ENCODE measurements at places on chromosomes 2 and 18. TPM values are rescaled to one million over a fixed set of nuclear protein-coding genes. Genes with fewer than 3 reads are reported as not detected.

GRCh38 chr18:77057006-77057395 lies 75.6 kb downstream of the MBP start:
- DNase-seq: no peak

DNA sequence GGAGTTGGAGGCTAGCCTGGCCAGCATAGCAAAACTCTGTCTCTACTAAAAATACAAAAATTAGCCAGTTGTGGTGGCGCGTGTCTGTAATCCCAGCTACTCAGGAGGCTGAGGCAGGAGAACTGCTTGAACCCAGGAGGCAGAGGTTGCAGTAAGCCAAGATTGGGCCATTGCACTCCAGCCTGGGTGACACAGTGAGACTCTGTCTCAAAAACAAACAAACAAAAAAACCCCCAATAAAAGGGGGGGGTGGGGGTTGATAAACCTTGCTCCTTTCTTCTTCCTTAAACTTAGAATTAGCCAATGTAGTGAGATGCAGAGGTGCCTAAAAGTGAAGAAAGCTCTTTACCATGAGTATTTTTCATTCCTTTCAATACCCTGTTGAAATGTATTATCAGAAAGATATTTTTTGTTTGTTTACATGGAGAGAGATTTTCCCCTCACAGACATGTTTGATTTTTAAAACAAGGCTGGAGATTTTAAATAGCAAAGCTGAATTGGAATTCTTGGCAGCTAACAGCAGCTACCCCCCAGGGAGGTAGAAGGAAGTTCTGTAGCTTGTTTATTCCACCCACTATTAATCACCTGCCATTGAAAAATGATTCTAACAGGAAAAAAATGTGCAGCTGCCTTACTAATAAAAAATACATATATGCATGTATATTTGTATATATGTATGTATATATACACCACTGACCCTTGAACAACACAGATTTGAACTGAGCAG lies 48.6 kb downstream of the GYPC start:
- no peak for DNase-seq

DNA sequence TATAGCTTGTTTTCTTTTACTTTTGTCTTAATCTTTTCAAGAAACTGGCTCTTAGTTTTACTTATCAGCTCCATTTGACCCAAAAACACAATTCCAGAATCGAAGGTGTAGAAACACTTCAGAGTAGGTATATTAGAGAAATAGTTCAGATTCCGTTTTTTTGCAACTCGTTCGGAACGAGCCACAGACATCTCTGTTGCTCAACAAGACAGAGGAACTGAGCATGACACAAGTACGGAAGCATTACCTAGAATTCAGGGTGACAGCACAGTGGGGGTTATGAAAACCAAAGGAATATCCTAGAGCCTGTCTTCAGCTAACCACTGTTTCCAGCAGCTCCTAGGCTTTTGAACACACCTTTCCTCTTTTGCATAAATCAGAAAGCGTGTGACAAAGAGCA lies 5.0 kb downstream of the HRH4 start:
- DNase-seq: no peak

DNA sequence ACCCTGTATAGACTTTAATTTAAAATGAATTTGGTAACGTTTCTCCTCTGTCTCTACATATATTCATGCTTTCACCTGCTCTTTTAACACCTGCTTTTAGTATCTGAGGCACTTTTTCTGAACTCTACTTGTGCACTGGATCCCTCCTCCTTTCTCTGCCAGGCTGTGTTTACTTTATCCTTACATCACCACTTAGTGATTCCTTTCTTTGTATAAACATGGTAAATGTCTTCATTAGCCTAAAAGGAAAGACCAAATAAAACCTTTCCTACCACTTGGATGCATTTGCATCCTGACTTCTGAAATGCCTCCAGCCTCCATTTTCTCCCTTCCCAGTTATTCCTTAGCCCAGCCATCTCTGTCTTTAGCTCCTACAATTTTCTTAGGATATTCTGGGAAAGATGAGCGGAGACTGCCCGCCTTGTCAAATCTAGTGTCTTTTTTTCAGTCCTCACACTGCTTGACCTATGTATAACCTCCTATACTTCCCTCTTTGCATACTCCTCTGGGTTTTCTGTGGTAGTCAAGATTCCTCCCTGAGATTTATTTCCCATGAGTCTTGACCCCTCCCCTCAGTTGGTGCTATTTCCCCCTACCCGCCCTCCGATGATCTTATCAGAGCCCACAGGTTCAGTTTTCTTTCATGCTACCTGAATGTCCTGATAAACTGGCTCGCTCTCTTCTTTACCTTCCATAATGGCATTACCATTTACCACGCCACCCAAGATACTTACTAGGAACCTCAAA lies 44.8 kb downstream of the REL start:
- no peak for DNase-seq

DNA sequence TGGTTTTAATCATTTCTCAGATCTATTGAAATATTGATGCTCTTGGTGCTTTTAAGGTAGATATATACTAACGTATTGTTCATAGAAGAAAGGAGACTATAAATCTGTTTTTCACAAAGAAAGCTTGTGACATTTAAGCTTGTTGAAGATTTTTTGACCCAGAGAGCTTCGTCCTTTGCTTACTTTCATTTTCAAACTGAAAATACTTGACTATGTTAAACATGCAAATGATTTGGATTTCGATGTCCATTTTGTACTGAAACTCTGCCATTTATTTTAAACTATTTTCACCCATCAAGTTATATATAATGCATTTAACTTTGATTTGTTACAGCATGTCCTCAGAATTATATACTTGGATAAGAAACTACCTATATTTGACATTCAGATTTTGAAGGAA lies 85.2 kb downstream of the SLC4A10 start:
- DNase-seq: no peak

GRCh38 chr2:173171924-173172643 lies 96.4 kb downstream of the MAP3K20 start:
- DNase-seq: no peak

GRCh38 chr2:12102679-12103078 lies 356.2 kb downstream of the LPIN1 start:
- no peak for DNase-seq

DNA sequence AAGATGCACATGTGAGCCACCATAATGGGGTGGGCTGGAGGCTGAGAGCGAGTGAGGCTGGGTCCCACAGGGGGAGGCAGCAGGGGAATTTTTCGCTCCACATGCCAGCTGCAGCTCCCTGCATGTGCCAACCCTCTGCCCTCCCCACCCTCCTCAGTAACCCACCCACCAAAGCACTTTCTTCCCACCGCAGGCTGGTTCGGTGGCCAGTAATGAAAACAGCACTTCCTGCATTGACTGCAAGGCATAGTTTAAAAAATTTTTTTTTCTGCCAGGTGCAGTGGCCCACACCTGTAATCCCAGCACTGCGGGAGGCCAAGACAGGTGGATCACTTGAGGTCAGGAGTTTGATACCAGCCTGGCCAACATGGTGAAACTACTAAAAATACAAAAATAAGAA lies 147.5 kb upstream of the TTC39C start:
- DNase-seq: no peak

DNA sequence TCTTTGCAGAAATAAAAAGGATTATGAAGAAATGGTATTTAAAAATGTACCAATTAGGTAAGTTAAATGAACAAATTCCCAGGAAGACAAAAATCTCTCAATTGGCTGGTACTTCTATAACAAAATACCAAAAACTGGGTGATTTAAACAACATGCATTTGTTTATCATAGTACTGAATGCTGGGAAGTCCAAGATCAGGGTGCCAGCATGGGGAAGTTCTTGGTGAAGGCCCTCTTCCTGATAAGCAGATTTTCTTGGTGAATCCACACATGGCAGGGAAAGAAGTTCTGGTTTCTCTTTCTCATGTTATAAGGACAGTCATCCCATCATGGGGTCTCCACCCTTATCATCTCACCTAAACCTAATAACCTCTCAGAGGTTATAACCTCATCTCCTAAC lies 271.6 kb upstream of the SETBP1 start:
- DNase-seq: no peak

DNA sequence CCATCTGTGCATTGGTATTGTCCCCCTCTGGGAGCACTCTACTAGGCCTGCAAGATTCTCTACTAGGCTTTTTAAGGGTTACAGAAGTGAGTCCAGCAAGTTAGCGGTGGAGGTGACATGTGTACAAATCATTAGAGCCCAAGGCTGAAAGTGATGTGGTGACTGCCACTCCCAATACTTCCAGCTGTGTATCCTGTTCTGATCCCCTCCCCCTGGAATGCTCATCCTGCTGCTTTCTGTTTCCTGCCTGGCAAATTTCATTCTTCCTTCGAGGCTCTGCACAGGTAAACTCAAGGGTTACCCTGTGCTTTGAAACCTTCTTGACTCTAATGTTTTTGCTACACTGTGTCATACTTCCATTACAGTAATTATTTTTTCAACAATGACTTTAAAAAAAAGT lies 258.5 kb upstream of the REV1 start:
- DNase-seq: no peak

GRCh38 chr2:236175548-236176150 lies 7.5 kb upstream of the GBX2 start:
- no peak for DNase-seq

DNA sequence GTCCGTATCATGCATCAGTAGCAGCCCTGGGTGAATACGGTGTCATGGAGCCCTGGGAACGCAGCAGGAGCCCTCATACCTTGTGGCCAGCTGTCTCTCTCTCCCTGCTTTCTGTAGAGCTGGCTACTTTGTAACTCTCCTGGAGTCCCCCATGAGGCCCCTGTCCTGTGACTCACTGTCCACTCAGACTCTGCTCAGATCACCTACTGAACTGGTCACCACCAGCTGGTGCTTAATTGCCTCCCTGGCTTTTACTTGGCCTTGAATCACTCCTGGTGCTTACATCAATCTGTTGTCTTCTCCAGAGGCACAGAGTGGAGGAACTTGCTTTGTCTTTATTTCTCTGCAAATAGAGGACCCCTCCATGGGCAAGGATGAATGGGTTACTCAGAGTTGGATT lies 172.7 kb downstream of the HRH4 start:
- DNase-seq: no peak

DNA sequence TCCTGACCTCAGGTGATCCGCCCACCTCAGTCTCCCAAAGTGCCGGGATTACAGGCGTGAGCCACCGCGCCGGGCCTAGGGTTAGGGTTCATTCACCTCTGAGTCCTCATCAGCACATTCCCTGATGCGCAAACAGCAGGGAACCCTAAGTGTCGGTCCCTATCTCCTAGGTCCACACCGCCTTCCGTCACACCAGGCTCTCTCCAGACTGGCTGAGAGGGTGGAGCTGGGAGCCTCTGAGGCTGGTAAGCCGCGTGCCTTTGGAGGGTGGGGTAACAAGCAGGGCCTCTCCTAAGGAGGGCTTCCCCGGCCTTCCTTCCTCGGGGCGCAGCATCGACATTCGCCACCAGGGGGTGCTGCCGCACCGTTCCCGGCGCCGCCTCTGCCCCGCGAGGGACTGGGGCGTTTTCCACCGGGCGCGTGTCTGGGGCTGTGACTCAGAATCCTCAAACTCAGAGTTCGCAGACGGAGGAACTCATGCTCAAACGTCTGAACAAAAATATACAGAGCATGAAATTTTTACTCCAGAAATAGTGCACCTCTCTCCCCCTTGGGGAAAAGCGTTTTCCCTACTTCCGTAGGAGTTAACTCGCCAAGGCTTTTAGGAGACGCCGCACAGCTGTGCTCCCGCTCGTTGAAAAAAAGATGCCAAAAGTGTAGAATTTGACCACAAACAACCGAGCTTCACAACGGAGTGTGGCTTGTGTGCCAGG lies 63.9 kb upstream of the ASAP2 start:
- peak; percentile 90 for DNase-seq

DNA sequence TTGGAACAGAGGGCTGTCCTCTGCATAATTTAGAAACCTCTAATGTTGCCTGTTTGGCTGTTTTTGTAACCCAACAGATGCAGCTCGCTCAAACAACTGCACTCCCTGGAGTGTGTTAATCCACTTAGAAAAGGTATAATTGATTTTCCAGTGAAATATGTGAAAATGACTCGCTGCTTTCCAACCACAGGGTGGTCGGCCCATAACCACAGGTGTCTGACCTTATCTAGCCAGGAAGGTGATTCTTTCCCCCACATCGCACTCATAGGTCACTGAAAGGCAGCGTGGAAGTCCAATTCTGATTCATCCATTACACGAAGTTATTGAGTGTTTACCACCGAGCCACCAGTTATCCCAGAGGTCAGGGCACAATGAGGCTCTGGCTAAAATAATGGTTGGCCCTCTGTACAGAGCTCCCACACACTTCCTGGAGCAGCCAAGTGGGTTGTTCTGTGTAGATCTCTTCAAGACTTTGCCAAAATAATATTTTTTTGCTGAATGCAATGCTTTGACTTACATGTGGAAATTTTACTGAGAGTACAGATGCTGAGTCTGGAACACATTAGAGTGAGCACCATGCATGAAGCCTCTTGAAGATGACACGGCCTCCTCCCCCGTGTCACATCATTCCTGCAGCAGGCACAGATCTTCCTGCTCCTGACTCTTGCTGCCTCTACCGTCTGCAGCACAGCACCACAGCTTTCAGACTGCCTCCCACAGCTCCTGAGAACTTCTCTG lies 396.2 kb downstream of the ZNF516 start:
- DNase-seq: no peak

DNA sequence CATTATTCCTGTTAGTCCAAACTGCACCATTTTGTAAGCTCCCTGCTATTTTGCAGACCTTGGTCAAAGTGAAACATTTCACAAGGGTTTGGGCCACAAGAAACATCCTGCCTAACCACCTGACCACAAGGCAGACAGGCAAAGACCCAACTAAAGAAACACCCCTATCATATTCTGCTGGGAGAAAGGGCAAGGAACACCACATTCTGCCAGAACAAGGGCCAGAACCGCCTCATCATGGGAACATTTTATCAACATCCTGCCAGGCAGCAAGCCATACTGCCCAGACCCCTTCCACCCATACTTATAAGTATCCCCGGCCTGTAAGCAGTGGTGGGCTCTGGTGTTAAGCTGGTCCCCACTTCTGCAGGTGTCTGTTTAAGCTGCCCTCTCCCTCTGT lies 12.0 kb upstream of the RAB31 start:
- no peak for DNase-seq

- no peak for DNase-seq
These were observed 152.7 kb downstream of the UBR3 start for GRCh38 chr2:169980001-169980400.

GRCh38 chr2:23401427-23402204 lies 16.6 kb downstream of the KLHL29 start:
- no peak for DNase-seq

DNA sequence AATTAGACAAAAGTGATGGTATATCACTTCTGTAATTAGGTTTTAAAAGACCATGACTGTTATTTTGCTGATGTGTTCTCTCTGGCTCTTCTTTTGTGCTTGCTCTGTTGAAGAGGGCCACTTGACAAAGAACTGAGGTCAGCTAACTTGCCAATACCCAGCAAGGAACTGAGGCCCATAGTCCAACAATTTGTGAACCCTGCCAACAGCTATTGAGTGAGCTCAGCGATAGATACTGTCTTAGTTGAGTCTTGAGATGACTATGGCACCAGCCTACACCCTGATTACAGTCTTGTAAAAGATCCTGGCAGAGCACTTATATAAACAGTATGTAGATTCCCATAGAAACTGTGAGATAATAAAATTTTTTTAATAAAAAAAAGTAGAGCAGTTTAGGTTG lies 103.0 kb downstream of the BMPR2 start:
- no peak for DNase-seq

- no peak for DNase-seq
These were observed 383.3 kb downstream of the RBM43 start for GRCh38 chr2:150878356-150878755.

The PASK gene
- total RNA-seq: 80.9 TPM

The CNDP1 gene
- total RNA-seq: 0.11 TPM

The SLC38A11 gene
- not detected for total RNA-seq

The HAAO gene
- 8.4 TPM for total RNA-seq

The GLS gene
- 102 TPM for total RNA-seq

The R3HDM1 gene
- total RNA-seq: 60.4 TPM

The SERPINB13 gene
- not detected for total RNA-seq

The FAM117B gene
- total RNA-seq: 23.2 TPM

The DUSP2 gene
- 5.8 TPM for total RNA-seq

The IL36G gene
- total RNA-seq: 0.32 TPM

The RNF144A gene
- total RNA-seq: 12.8 TPM
